Calu3 (cell line): ENCODE measurements at places on chromosomes 7 and 10.

GRCh38 chr10:128069351-128070051 lies 56.7 kb downstream of the MKI67 start:
- DNase-seq = peak; percentile 73

- DNase-seq = no peak
These were observed 34.8 kb downstream of the PIP4K2A start for GRCh38 chr10:22679608-22680007.

GRCh38 chr7:69739190-69739589 lies 140.9 kb downstream of the AUTS2 start:
- DNase-seq = no peak

- DNase-seq = no peak
These were observed 44.0 kb downstream of the CALD1 start for GRCh38 chr7:134823400-134823799.

- DNase-seq = no peak
These were observed 18.8 kb upstream of the SMNDC1 start for GRCh38 chr10:110323503-110323902.

GRCh38 chr10:127338399-127339110 lies 142.2 kb upstream of the INSYN2A start:
- DNase-seq = no peak

- no peak for DNase-seq
These were observed 109.2 kb upstream of the TRIM24 start for GRCh38 chr7:138350701-138351357.

DNA sequence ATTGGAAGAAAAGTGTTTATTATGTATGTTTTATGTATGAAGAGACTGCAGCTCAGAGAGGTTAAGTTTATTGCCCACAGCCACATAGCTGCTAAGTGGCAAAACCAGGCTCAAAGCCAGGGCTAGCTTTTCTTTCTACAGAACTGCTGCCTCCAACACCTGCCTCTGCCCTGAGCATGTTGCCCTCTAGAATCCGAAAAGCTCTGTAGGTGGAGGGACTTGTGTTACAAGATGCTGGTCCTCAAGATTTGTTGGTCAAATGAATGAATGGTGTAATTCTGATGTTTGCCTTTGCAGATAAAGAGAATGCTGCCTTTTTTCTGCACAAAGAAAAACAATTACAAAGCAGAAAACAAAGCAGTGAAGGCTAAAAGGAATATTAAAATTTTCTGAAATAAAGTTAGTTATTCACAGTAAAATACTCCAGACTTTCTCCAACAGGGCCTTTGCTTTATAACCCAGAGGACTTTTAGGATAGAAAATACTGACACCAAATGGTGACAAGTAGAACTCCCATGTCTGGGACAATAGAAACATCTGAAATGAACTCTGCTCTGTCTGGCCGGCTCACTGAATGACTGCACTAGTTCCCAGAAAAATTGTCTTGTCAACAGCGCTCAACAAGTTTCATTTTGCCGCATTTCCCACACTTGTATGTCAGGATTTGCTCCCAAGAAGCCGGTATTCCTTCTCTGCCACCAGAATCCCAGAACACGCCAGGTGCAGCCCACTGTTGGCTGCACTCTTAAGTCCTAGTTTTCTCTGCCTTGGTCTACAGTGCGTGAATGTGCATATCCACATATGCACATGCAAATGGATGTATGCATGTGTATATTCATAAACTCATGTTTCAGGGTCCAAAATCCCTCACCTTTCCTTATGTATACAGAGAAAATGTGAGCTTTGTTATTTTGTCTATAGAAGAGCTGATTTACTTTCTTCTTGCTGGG lies 11.0 kb upstream of the DNTT start:
- no peak for DNase-seq

GRCh38 chr10:102408728-102409603 lies 9.6 kb downstream of the PSD start:
- no peak for DNase-seq

DNA sequence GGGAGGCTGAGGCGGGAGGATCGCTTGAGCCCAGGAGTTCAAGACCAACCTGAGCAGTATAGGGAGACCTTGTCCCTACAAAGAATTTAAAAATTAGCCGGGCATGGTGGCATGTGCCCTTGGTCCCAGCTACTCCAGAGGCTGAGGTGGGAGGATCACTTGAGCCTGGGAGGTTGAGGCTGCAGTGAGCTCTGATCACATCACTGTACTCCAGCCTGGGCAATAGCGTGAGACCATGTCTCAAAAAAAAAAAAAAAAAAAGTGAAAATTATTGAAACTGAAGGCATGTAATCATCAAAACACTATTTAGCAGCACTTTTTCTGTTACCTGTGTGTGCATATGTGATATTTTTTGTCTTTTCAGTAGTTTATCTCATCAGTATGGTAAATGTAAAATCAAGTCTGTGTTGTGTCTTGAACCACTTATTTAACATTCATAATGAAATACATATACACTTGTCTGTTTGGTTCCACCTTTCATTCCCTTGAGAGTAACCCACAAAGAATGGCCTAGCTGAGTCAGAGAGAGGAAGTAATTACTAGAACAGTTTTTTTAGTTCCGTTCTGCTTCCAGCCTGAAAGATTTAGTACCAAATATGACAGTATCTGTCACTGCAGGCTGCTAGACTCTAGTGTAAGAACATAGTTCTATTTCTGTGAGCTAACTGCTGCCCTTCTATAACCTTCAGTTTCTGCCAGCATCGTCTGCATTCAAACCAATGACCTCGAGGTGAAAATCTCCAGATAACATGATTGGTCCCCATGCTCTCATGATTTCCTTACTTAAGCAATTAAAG lies 68.6 kb downstream of the MMRN2 start:
- no peak for DNase-seq

- DNase-seq = peak; percentile 61
These were observed 942 bp upstream of the KIAA1217 start for GRCh38 chr10:24207781-24208611.

- DNase-seq = no peak
These were observed 27.4 kb upstream of the SYPL1 start for GRCh38 chr7:106139265-106140251.
